ENCODE measurements at places on chromosomes 11 and 22.
A peak's percentile ranks its signal among the peaks of the same experiment; 100 is the strongest.

DNA sequence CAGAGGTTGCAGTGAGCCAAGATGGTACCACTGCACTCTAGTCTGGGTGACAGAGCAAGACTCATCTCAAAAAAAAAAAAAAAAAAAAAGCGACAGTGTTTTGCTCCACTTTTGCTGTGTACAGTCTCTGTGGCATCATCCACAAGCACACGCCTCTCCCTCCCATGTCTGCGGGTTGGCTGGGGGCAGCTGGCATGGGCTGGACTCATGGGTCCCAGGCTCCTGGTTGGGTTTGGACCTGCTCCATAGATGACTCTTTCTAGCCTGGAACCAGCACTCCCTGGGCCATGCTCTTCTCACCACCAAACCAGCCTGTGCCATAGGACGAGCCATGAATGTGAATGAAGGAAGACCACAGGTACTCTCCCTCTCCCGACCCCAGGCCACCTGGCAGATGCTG lies 7.9 kb upstream of the WNT11 start:
- DNase-seq = no peak

GRCh38 chr11:115126092-115126491 lies 378.1 kb downstream of the CADM1 start:
- DNase-seq = no peak

- no peak for DNase-seq
These were observed 27.0 kb downstream of the CSTF3 start for GRCh38 chr11:33134276-33134675.

GRCh38 chr22:25347752-25348102 lies 128.3 kb downstream of the CRYBB2 start:
- no peak for DNase-seq

DNA sequence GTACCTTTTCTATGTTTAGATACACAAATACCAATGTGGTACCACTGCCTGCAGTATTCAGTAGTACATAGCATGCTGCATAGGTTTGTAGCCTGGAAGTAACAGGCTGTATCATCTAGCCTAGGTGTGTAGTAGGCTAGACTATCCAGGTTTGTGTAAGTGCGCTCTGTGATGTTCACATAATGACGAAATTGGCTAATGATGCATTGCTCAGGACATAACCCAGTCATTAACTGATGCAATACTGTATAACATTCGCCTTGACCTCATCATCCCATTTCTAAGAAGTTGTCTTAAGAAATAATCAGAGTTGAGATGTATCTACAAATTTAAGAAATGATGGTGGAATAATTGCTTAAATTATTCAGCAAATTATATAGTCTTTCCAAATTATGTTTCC lies 116.0 kb upstream of the TIMP3 start:
- DNase-seq = no peak

GRCh38 chr22:35674335-35674734 lies 26.1 kb downstream of the APOL6 start:
- DNase-seq = no peak

DNA sequence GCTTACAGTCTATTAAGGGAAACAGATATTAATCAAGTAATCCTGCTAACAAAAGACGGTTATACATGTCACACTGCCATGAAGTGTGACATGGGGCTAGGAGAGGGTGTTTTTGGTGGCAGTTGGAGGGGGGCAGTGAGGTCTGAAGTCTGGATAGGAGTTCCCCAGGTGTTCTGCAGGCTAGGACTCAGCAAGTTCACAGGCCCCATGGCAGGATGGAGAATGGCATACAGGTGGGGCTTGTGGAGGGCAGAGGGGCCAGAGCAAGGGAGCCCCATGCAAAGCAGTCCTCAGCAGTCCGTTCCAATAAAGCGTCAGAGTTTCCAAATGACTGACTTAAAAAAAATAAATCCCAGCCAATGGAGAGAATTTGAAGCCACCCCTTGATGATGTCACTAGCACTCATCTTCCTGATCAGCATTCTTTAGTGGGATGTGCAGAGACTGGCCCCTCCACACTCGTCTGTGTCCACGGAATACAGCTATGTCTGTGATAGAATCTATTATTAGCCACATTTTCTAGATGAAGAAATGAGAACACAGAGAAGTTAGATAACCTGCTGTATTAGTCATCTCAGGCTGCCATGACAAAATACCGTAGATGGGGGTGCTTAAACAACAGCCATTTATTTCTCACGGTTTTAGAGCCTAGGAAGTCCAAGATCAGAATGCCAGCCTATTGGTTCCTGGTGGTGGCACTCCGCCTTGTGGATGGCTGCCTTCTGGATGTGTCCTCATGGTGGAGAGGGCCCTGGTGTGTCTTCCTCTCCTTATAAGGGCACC lies 32.6 kb downstream of the PRDM11 start:
- DNase-seq = peak; percentile 46

DNA sequence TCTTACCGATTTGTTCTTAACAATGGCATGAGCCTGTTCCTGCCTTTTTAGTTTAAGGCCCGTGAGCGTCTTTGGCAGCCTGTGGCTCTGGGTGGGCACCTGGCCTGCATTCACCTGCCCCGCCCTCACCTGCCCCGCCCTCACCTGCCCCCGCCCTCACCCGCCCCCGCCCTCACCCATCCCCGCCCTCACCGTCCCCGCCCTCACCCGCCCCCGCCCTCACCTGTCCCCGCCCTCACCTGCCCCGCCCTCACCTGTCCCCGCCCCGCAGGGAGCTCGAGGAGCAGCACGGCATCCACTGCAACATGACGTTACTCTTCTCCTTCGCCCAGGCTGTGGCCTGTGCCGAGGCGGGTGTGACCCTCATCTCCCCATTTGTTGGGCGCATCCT lies 14.2 kb downstream of the GATD1 start:
- DNase-seq = no peak

DNA sequence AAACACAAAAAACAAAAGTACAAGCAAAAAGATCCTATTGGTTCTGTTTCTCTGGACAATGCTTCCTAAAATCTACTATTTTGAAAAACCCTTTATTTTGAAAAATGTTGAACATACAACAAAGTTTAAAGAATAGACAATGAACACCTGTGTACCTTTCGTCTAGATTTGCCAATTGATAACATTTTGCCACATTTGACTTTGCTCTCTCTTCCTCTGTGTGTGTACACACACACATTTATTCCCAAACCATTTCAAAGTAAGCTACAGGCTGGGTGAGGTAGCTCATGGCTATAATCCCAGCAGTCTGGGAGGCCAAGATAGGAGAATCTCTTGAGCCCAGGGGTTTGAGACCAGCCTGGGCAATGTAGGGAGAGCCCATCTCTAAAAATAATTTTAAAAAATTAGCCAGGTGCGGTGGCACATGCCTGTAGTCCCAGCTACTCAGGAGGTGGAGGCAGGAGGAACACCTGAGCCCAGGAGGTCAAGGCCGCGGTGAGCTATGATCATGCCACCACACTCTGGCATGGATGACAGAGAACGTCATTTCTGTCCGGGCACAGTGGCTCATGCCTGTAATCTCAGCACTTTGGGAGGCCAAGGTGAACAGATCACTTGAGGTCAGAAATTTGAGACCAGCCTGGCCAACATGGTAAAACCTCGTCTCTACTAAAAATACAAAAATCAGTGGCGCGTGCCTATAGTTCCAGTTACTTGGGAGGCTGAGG lies 5.3 kb upstream of the PSMC3 start:
- DNase-seq = no peak

DNA sequence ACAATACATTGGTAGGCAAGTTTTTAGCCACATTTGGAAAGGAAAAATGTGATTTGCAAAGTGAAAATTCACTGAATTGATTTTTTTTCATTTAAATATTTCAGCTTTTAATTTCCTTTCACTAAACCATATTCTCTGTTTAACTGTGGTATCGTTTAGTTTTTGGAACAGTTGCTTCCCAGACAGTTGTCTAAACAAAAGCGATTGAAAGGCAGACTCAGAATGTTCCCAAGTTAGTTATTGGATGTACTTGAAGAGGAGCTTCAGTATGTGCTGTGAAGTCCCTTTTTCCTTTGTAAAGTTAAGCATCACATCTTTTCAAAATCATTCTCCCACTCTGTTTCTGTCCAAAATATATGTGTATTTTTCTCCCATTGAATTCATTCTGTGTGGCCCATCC lies 623.4 kb upstream of the LUZP2 start:
- DNase-seq = no peak

- DNase-seq = no peak
These were observed 146.2 kb downstream of the SPATA19 start for GRCh38 chr11:133699071-133699470.

DNA sequence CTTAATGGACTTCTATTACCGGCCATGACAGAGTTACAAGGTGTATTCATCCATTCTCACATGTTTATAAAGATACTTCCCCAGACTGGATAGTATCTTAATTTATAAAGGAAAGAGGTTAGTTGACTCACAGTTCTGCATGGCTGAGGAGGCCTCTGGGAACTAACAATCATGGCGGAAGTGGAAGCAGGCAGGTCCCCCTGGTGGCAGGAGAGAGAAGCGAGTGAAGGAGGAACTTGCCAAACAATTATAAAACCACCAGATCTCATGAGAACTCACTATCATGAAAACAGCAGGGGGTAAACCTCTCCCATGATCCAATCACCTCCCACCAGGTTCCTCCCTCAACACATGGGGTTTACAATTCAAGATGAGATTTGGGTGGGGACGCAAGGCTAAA lies 170.0 kb upstream of the PDGFD start:
- peak; percentile 97 for DNase-seq

All from Karpas-422 (cell line).